ENCODE measurements at places on chromosomes 7 and 10. TPM values are rescaled to one million over a fixed set of nuclear protein-coding genes. Genes with fewer than 3 reads are reported as not detected.

OR13A1 gene
- total RNA-seq: not detected

TRIM74 gene
- total RNA-seq: 2.5 TPM

HMX2 gene
- not detected for total RNA-seq

CCL24 gene
- not detected for total RNA-seq

HHEX gene
- total RNA-seq: 0.23 TPM

PHYHIPL gene
- not detected for total RNA-seq

CLEC2L gene
- total RNA-seq: not detected

DNAJB12 gene
- 26.7 TPM for total RNA-seq

CLRN3 gene
- total RNA-seq: not detected

TRDMT1 gene
- 12.3 TPM for total RNA-seq

HOXA5 gene
- not detected for total RNA-seq

GRCh38 chr7:22082886-22083703 lies 137.4 kb upstream of the CDCA7L start:
- DNase-seq: peak; percentile 82

DNA sequence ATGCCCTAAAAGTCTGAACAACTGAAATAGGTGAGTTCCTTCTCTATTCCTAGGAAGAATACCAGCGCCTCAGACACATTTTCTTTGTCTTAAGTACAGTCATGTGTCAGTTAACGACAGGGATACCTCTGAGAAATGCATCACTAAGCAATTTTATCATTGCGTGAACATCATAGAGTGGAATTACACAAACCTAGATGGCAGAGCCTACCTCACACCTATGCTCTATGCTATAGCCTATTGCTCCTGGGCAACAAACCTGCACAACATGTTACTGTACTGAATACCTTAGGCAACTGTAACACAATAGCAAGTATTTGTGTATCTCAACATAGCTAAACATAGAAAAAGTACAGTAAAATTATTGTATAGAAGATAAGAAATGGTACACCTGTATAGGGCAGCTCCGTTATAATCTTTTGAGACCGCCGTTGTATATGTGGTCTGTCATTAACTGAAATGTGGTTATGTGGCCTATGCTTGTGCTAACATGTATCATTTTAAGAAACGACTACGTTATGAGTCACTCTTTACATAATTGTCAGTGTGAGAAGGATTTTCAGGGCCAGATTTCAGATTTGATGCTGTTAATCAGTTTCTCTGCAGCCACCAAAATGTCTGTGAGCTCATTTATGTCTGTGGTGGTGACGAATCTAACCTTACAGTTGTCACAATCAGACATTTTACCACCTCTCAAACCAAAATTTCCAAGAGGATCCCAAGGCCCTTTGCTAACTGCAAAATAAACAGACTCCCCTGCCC lies 66.1 kb upstream of the STK17A start:
- DNase-seq: peak; percentile 21

GRCh38 chr7:98872328-98872924 lies 2.6 kb upstream of the TMEM130 start:
- DNase-seq: peak; percentile 29

- no peak for DNase-seq
Measured at GRCh38 chr10:35103882-35104281, 13.7 kb upstream of the CUL2 start.

- DNase-seq: no peak
Measured at GRCh38 chr7:20053334-20054104, 163.7 kb downstream of the MACC1 start.

DNA sequence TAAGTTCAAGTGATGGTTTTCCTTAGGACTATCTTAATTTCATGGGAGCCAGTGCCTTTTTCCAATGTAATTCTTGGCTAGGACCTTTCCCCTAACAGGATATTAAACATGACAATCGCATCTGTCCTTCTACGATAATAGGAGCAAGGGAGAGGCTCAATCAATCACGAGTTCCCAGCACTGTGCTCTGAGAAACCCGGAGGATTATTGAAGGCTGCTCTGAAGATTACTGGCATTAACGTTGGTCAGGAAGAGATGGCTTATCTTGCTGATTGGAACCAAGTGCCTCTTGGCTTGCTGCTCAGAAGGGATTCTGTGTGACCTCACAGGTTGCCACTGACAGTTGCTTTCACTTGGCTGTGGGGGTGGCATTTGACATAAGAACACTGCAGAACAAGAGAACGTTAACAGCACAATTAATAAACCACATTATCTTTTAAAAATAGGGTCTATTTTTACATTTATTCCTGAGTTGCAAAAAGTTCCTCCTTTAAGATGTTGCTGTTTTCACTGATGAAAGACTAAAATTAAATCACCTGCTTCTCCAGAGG lies 252.1 kb upstream of the TAC1 start:
- DNase-seq: no peak

DNA sequence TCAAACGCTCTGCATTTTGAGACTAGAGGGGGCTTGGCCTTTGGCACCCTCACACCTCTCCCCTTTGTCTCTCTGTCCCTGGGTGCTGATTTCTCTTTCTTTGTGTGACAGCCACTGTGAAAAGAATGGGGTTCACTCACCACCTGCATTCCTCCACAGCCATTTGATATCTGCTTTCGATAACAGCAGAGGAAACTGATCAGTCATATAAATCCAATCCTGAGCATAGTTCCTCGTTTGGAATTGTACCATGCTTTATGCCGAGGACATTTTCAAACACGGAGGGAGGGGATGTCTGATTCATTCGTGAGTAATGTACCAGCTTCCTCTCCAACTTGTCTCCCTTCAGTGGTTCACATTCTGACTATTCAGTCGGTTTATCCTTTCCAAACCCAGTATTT lies 15.8 kb downstream of the MET start:
- DNase-seq: no peak

- DNase-seq: no peak
Measured at GRCh38 chr7:94297397-94297838, 97.3 kb upstream of the COL1A2 start.

DNA sequence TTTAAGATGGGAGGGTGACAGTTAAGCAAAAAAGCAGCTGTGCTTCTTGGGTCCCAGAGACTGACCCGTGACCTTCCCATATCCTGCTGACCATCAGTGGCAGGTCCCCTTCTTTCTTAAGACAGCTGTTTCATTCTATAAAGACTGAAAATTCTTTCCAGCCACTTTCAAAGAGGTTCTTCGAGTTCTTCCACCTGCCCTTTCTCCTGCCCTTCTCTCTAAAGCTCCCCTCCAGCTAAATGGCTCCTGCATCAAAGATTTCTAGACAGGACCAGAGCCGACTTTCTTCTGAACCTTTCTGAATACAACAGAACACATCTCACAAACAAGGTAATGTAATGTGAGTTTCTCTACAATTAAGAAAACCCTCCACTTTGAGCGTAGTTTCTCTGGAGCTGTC lies 180.8 kb downstream of the SFMBT2 start:
- DNase-seq: no peak

DNA sequence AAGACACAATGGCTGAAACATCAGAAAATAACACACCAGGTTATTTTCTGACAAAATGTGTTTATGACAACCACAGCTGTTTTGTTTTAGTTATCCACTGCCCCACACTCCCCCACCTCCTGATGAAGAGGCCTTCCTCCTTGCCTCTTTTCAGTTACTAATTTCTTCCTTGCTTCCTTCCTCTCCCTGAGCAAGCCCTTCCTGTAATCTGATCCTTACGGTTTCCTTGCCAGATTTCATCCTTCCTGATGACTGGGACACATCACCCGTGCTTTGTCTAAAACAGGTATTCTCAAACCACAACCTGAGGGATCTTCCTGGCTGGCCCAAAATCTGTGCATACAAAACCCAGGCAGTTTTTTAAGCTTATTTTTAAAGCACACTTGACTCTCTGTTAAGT lies 39.4 kb downstream of the CHST15 start:
- no peak for DNase-seq

DNA sequence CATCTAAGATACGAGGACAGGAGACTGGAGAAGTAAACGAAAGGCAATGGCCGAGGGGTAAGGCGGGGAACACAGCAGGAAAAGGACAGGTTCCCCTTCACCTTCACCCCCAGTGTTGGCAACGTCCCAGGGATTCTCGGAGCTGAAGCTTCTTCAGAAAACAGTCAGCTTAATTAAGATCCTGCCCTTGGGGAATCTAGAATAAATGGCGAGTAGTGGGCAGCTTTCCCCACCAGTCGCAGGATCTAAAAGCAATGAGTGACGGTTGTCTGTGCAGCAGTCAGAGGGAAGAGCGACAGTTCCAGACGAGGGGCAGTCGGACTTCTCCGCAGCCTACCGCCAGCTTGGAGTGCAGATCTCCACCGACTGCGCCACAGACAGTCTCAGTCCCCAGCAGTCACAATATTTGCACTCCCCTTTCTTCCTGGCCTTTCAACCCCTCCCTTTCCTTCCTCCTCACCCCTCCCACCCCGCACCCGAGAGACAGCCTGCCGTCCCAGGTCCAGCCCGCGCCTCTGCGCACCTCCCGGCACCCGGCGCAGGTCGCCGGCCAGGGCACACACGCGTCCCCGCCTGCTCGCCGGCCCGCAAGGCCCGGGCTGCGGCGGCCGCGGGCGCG lies 10.9 kb upstream of the SP8 start:
- no peak for DNase-seq

- no peak for DNase-seq
Measured at GRCh38 chr10:128714644-128715415, 588.6 kb upstream of the MKI67 start.

GRCh38 chr7:81308643-81309322 lies 389.9 kb upstream of the SEMA3C start:
- DNase-seq: no peak

DNA sequence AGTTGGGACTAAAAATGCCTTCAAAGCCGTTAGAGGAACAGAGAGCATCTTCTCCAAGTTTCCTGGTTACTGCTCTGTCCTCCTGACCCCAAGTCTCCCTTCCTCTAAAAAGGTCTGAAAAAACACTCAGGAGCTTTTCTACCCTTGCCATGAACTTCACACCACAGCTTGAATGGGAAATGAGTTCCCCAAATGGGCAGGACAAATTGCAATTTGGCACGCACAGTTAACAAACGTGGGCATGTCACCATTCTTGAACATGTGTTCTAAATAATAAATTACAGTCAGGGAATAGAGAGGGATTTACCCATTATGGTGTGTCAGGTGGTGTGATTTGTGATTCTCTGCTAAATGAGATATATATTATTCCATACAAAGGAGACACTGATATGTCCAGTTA lies 91.2 kb upstream of the WNT16 start:
- DNase-seq: no peak

- DNase-seq: no peak
Measured at GRCh38 chr7:28793381-28794085, 164.6 kb downstream of the TRIL start.

GRCh38 chr10:30383356-30383755 lies 34.3 kb upstream of the MTPAP start:
- no peak for DNase-seq

GRCh38 chr7:69947998-69948397 lies 349.7 kb downstream of the AUTS2 start:
- no peak for DNase-seq

GRCh38 chr10:52541006-52541473 lies 227.0 kb downstream of the DKK1 start:
- no peak for DNase-seq

GRCh38 chr10:58360412-58361004 lies 24.7 kb upstream of the TFAM start:
- DNase-seq: no peak

DNA sequence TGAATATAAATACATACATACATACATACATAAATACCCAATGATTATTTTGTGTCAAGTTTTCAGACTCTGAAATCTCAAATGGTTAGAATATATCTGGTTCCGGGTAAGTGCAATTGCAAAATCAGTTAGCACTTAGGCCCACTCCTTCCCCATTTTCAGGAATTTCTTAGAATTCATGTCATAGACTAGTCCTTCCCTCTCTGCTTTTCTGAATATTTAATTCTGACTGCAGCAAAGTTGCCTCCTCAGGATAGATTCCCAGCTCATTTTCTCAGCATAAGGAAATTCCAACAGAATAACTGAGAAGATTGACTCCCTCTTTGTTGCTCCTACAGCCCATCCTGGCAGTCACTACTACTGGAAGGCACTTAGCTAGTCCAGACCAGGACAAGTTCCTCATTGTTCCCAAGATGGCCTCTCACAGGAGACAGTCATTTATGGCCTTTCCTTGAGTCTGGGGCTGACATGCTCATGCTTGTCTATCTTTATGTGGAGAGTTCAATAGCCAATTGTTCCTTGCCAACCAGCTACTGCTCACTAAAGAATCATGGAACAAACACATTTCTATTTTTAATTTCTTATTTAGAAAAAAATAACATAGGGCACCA lies 142.9 kb upstream of the ITGB1 start:
- no peak for DNase-seq

- DNase-seq: no peak
Measured at GRCh38 chr10:19654576-19654975, 161.7 kb upstream of the PLXDC2 start.

- DNase-seq: no peak
Measured at GRCh38 chr7:56537952-56538351, 421.7 kb upstream of the NUPR2 start.

GRCh38 chr7:150966002-150966401 lies 12.1 kb downstream of the KCNH2 start:
- no peak for DNase-seq

GRCh38 chr10:26087666-26088065 lies 128.9 kb upstream of the GAD2 start:
- no peak for DNase-seq

GRCh38 chr7:145732521-145732920 lies 384.1 kb upstream of the CNTNAP2 start:
- no peak for DNase-seq

- DNase-seq: no peak
Measured at GRCh38 chr10:5466451-5467206, 32.7 kb downstream of the CALML5 start.

GRCh38 chr7:133458688-133459087 lies 205.8 kb downstream of the EXOC4 start:
- no peak for DNase-seq

DNA sequence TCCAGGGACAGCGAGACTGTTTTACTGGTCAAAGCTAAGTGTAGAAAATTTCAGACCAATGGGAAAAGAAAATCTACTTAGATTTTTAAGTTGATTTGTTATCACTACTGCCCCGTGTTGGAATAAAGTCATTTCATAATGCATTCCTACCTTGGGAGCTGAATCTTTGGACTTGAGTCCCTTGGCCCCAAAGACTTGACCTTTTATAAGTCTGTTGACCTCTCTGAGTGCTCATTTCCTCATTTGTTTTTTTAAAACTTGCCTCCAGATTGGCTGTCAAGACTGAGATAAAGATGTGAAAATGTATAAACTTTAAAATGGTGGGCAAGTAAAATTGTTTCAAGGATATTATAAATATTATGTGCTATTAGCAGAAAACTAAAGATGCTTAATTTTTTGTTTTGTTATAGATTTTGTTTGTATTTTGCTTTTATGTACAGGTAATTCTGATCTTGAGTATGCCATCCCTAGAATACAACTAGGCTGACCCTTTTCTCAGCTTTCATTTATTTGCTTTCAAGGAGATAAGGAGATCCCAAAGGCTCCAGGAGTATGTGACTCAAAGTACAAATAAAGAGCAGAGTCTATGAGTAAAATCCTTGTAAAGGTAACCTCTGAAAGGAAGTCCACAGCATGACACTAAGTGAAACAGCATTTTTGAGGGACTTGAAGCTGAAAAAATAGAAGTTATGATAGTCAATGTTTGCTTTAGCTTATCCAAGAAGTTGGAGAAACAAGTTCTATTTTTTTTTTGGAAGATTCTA lies 54.6 kb downstream of the TMEM26 start:
- no peak for DNase-seq

All from activated CD4-positive, alpha-beta memory T cell treated with anti-CD3 and anti-CD28 coated beads, Interleukin-2, amount 10 ng/mL, durations not matched to agents 7 days and 5 days (primary cell).